ENCODE measurements at places on chromosomes 5 and 9.

DNA sequence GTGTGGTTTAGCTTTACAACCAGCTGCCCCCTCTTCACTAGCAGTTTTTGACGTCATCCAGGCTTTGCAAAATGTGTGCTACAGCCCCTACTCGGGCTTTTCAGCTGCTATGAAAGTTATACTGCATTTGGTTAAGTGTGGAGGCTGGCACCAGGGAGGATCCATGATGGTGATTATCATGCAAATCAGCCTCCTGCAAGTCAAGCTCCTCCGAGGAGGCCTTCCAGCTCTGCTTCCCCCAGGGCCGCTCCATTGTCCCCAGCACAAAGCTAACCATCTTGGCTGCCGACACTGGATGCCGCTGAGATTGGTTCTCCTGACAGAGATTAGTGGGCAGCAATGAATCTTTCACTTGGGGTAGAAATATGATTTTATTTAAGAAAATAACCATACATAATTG lies 159.6 kb downstream of the NR2F1-AS1 start:
- DNase-seq: no peak

GRCh38 chr5:130720355-130720754 lies 444.7 kb downstream of the HINT1 start:
- DNase-seq: no peak

GRCh38 chr5:100901821-100902341 lies 1.2 kb downstream of the ST8SIA4 start:
- no peak for DNase-seq

- DNase-seq: no peak
Measured at GRCh38 chr5:137598399-137598798, 99.3 kb upstream of the SPOCK1 start.

DNA sequence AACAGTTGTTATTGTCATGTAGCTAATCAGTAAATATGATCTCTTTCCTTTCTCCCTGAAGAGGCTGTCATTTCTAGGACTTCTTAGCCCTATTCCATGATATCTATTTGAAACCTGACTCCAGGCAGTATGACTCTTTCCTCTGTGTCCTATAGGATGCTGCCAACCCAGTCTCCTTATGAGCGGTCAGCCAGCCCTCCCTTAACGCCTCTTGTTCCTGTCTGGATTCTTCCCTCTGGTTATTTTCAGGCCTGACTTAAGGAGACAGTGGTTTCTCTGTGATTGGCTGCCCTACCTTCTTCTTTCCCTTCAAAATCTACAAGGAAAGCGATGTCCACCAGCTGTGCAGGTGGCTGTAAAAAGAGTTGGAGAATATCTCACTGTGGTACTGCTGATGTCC lies 19.4 kb upstream of the C5orf63 start:
- no peak for DNase-seq

DNA sequence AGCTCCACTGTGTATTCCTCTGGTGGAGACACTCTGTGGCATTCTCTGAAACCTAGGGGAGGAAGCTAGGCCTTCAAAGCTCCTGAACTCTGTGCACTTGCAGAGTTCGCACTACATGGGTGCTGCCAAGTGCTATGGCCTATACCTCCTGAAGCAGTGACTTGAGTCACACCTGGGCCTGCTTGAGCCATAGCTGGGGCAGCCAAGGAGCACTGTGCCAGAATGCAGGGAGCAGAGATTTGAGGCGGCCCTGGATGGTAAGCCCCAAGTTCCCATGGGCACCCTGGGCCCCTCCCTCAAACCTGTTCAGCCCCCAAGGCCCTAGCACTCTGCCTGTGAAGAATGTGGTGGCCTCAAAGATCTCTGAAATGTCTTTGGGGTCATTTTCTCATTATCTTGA lies 212.9 kb downstream of the SPATA31A6 start:
- no peak for DNase-seq

DNA sequence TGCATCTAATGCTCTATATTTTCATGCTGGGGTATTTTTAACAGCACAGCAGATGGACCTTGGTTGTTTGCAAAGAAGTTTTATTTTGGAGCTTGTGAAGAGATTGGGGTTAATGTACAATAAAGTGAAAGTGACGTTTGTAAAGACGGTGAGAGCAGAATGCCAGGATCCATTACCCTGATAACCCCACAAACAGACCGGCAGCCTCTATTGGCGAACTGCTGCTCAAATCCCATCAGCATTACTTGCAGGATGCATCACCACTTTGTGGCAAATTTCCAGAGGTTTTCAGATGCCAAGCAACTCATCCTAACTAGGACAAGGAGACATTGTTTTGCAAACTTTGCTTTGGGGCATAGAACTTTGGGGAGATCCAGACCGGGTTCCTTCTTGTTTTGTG lies 383.3 kb upstream of the ZNF462 start:
- no peak for DNase-seq
